Heart right ventricle (tissue), 16 donors: ENCODE measurements at places on chromosomes 12 and 14. TPM values are rescaled to one million over a fixed set of nuclear protein-coding genes. Genes with fewer than 3 reads are reported as not detected.

GRCh38 chr14:30389134-30389876, 169.7 kb upstream of the G2E3 start:
- peak; percentile 10 for DNase-seq

DNA sequence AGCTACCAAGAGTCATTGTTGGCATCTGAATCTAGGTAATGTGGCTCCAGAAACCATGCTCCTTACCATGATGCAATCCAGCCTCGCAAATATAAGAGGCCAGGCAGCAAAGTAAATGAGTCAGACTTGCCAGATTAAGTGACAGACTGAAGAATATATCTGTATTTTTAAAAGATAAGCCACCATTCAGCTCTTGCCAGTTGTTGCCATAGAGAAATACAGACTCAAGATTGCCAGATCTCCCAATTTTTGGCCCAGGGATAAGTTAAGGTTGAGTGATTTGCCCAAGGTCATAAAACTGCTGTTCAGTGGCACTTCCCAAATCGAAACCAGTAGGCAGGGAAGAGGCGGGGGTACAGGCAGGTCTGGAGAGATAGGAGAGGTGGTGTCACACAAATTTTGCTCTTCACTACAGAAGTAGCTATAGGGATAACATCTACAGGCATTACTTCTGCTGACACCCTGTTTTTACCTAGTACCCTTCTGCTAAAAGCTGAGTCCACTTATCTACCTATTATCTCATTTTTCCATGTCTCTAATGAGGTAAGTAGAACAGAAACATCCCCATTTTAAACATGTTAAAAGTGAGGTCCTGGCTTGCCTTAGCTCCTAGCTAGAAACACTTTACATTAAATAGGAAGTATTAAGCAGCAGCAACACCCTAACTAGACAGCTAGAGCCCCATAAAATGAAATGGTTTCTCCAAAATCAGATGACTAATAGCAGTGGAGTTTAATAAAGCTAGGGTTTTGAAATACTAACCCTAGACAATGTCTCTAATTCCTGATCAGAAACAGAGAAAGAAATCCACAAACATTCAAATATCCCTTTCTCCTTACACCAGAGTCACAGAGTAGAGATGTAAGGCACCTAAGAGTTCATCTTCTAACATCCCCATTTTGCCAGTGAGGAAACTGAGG, 19.5 kb downstream of the DCAF5 start:
- no peak for DNase-seq

GRCh38 chr14:24943024-24943423, 106.9 kb downstream of the STXBP6 start:
- peak; percentile 12 for DNase-seq

Gene ALX1
- total RNA-seq, result not detected

Gene LRRK2
- 4.6 TPM for total RNA-seq

Gene RPS6KL1
- total RNA-seq, result 24.0 TPM

- DNase-seq, result no peak
Observed at GRCh38 chr12:51432921-51433320, 8.3 kb downstream of the SLC4A8 start.

Gene SMCO2
- not detected for total RNA-seq

Gene MARCHF9
- 12.4 TPM for total RNA-seq

GRCh38 chr14:61328626-61329262, 7.4 kb downstream of the PRKCH start:
- no peak for DNase-seq

GRCh38 chr14:79724934-79725717, 486.2 kb downstream of the DIO2 start:
- no peak for DNase-seq

GRCh38 chr12:26869104-26869494, 36.1 kb upstream of the ITPR2 start:
- DNase-seq, result no peak

Gene PLA2G1B
- total RNA-seq, result not detected

Gene ZNF605
- total RNA-seq, result 13.2 TPM

- DNase-seq, result no peak
Observed at GRCh38 chr12:51941011-51941581, 10.4 kb upstream of the ACVR1B start.

Gene RNF212B
- total RNA-seq, result not detected

- no peak for DNase-seq
Observed at GRCh38 chr14:93906341-93907329, 20.5 kb upstream of the FAM181A start.

- DNase-seq, result no peak
Observed at GRCh38 chr12:100020370-100020769, 35.6 kb upstream of the ANKS1B start.

DNA sequence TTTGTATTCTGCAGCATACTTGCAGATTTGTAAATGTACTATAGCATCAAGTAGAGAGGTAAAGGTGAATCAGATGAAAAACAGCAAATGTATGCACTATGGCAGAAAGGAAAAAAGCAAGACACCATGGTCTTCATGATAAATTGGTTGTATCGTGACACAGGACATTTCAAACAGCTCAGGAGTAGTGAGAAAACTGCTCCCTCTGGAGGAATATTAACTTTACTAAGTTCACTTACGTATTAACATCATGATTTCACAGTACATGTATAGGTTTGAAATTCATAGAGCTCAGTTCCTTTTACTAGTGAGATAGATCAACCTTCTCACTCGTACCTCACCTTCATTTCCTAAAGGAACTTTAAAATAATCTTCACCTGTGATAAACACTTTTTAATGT, 6.5 kb downstream of the MBIP start:
- no peak for DNase-seq

DNA sequence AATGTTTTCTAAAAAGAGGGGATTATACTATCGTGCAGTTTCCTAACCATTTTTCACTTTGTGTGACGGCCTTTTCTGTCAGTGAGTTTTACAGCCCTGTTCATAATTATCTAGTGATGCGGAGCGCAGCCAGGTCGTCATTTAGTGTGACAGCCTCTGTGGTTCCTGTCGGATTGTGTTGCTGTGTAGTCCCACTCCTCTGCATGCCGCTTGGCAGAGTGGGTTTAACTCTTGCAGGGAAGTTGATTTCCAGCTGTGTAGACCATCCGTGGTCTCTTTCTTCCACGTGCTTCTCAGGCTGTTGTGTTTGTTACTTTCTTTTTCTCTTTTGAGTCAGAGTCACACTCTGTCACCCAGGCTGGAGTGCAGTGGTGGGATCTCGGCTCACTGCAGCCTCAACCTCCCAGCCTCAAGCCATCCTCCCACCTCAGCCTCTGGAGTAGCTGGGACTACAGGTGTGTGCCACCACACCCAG, 8.6 kb downstream of the RAN start:
- DNase-seq, result no peak

GRCh38 chr12:114371250-114371649, 34.7 kb downstream of the TBX5 start:
- DNase-seq, result no peak

Gene OTOGL
- 0.21 TPM for total RNA-seq

DNA sequence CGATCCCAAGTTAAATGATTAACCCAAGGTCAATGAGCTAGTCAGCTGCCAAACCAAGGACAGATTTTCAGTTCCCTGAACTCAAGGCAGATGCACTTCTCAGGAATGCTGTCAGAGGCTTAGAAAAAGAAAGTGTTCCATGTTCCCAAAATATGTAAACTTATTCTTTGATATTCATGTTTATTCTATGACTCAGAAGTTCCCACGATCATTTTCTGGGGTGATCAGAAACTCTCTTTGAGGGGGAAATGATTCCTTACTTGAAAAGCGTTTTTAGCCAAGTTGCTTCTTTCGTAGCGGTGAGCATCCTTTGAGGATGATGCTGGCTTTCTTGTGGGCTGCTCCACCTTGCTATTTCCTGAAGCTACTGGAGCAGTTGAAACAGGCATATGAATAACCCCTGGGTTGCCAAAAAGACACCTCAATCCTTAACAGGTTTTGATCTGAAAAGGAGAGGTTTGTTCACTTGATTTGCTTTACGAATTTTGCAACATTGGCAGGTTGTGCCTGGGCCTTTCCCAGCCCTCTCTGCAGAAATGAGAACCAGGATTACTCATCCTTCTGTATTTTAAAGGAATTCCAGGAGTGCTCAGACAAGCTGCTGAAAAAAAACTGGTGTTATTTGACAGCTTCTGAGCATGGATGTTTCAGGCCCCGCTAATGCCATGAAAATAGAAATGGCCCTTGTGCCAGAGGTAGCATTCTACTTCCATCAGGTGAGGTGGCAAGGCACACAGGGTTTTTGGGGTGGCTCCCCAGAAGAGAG, 121.4 kb upstream of the HIF1A start:
- DNase-seq, result no peak

- DNase-seq, result no peak
Observed at GRCh38 chr14:101687756-101688546, 73.6 kb upstream of the PPP2R5C start.

Gene CAMKK2
- 16.0 TPM for total RNA-seq

Gene PYGL
- 2.9 TPM for total RNA-seq

- peak; percentile 55 for DNase-seq
Observed at GRCh38 chr14:56118611-56119181, 485 bp downstream of the PELI2 start.

DNA sequence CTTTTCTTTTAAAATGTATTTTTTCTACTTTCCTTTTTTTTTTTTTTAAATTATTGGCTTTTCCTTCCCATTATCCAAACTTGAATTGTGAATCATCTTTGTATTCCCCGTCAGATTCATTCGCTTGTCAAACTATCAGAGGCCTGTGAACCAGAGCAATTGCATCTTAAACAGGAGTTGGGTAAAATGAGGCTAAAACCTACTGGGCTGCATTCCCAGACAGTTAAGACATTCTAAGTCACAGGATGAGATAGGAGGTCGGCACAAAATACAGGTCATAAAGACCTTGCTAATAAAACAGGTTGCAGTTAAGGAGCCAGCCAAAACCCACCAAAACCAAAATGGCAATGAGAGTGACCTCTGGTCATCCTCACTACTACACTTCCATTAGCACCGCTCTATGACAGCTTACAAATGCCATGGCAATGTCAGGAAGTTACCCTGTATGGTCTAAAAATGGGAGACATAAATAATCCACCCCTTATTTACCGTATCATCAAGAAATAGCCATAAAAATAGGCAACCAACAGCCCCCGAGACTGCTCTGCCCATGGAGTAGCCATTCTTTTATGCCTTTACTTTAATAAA, 19.9 kb downstream of the FUT8 start:
- no peak for DNase-seq

- DNase-seq, result no peak
Observed at GRCh38 chr14:93121030-93121834, 5.5 kb upstream of the ITPK1 start.

GRCh38 chr14:92759300-92759678, 10.9 kb upstream of the LGMN start:
- no peak for DNase-seq

- DNase-seq, result peak; percentile 51
Observed at GRCh38 chr12:31897781-31898503, 61.3 kb upstream of the RESF1 start.

Gene WSCD2
- total RNA-seq, result not detected

Gene ASCL1
- total RNA-seq, result not detected

DNA sequence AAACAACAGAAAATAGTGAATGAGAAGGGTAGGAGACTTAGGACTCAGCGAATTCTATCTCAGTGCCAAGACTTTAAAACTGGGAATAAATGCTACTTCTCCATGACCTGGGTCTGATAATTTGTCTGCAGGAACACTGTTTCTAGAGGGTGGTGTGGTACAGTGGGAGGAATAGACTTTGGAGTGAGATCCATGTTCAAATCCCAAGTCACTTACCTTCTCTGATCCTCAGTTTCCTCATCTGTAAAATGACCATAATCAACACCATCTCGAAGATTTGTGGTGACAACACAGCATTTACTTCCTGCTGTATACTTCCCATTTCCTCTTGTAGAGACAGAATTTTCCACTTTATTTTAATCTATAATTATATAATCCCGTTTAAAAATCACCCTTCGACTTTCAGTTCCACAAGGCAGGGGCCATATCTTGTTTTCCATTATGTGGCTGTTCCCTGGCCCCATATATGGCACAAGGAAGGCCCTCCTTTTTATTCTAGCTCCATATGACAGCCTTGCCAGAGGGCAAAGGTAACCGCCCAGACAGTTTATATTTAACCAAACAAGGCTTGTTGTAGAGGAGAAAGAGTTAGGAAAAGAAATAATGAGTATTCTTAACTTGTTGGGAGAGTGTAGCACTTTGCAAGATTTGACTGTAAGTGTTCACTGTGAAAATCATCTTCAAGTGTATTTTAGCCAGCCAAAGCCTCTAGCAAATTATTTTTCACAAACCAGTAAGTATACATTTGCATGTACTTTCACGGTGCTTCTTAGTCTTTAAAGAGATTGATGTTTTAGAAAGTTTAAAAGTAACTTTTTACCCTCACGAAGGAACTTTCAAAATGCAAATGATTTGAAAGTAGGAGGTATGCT, 243.1 kb downstream of the AKAP6 start:
- DNase-seq, result no peak

DNA sequence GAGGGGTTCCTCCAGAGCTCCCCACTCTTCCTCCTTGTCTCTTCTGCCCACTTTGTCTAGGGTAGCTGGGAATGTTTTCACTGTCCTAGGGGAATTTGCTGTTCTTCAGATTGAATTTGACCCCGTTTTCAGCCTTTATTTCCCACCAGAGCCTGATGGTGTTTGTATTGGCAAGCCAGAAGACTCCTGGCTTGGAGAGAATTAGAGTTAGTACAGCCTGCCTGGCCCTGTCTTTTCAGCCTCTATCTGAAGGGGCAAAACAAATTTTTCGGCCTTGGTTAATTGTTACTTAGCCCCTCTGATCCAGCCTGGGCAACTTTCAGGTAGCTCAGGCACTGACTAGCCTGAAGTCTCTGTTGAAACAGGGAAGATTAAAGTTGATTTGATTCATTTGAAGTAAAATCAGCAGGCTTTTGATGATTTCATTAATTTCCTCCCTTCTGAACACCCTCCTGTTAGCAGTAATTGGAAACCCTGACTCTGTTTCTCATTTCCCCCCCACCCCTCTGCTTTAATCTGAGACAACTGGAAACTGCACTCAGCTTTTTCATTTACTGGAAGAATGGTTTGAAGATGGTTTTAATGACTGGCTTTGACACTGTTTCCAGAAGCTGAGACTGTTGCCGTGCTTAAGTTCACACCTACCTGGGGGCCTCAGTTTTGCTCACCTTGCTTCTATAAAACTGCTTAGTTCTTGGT, 63.3 kb downstream of the SUSD6 start:
- no peak for DNase-seq
